ENCODE measurements at places on chromosomes 11 and 22.

- no peak for DNase-seq
Observed at GRCh38 chr11:133064152-133064877, 468.0 kb downstream of the OPCML start.

GRCh38 chr11:17525570-17525969, 18.6 kb downstream of the USH1C start:
- no peak for DNase-seq

GRCh38 chr11:10072142-10072541, 221.9 kb downstream of the SBF2 start:
- DNase-seq, result peak; percentile 12

GRCh38 chr11:44623341-44623730, 57.9 kb downstream of the CD82 start:
- DNase-seq, result no peak

- no peak for DNase-seq
Observed at GRCh38 chr11:91239359-91239758, 985.3 kb upstream of the FAT3 start.

DNA sequence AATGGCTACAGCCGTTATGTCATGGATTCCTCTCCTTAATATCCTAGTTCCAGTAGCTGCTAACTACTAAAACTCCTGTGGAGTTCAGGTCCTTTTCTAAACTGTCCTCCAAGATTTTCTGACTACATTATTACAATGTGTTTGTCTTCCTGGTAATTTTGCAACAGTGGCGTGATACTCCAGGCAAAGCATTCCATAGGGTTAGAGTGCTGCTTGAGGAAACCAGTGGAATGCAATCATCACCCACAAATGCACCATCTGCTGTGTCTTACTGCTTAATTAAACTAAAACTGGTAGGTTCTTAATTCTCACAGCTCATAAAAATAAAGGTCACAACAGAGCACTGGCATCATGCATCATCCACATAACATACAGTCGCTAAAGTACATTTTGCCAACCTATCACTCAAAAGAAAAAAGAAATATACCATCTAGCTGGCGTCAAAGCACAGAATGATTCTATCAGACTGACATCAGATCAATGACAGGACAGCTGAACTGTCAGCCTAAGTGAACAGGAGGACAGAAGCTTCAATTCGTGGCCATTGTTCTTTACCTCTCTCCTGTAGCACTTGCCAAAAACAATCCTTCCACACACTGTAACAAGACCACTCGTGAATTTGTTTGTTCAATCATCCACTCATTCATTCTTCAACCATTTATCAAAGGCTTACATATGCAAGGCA, 182.5 kb downstream of the CADM1 start:
- DNase-seq, result no peak

DNA sequence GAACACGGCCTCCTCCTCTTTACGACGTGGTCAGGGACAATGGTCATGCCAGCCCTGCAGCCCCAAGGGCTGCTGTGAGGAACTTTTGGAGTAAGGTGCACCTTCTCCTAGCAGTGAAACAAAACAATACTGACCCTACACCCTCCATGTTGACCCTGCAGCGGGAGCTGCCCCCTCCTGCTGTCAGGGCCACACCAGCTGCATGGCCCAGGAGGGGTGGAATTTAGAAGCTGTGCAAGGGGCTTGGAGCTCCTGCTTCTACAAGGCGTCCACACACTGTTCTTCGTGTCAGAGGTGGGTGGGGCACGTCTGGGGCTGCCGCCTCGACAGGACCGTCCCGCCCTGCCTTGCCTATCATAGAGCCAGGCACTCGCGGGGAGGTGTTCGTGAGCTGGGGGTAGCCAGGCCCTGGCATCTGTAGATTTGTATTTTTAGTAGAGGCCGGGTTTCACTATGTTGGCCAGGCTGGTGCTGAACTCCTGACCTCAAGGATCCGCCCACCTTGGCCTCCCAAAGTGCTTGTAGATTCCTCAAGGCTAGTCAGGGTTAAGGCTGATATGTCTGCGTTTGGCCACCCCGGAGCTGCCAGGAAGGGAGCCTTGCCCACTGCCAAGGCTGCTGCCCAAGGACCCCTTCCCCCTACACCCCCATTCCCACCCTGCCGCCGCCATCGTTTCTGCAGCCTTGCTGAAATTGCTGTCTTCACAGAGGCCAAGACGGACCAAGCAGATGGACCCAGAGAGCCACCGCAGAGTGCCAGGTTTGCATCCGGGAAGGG, 15.9 kb downstream of the INCENP start:
- no peak for DNase-seq

DNA sequence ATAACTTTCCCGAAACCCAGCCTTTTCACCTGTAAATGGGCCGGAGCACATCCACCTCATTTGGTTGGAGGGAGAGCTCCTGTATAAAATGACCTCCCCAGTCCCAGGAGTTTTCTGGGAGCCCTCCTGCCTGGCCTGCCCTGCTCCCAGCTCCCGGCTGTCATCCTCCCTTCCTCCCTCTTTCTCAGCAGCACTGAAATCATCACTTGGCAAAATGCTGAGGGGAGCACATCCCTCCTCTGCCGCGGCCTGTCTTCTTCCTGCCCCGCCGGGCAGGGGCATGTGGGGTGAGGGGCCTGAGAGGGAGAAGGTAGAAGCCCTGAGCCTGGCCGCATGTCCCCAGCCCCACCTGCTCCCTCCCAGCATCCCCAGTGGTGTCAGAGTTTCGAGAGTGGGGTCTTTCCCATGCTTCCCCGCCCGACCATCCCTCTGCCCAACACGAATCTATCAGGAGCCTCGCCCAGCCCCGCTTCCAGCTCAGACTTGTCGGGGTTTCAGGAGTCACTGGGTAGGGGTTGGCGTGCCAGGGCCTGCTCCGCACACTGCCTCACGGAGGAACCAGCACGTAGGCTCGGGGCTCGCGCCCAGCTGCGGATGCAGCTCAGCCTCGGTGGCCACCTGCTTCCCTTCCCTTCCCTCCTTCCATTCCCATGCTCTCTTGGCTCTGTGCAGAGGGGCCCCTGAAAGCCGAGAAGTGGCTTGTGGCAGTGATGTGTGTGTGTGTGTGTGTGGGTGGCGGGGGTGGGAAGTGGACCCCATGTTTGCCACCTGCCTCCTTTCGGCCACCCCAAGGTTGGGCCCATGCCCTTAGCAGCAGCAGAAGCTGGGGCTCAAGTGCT, 37.1 kb downstream of the NECTIN1 start:
- DNase-seq, result no peak

DNA sequence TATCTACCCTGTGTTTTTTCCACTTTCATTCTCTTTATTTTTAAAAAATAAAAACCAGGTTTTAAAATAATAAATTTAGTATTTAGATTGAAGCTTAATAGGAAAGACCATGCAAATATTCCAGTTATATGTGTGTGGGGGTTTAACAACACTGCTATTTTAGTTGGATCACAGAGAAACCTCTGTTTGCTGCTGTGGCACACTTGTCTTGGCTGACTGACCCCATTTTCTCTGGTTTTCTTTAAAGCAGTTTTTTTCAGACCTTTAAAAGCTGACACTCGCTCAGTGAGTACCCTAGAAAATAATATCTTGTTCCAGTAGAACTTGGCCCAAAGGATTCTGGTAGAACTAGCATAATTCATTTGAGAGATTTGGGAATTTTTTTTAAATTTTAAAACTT, 31.6 kb downstream of the ACER3 start:
- DNase-seq, result no peak

Measured in smooth muscle cell of the brain vasculature (primary cell).